ENCODE measurements at places on chromosomes 16 and 17.

- no peak for DNase-seq
Observed at GRCh38 chr17:57442401-57442823, 186.1 kb downstream of the MSI2 start.

GRCh38 chr17:38420518-38420917, 7.7 kb upstream of the ARHGAP23 start:
- DNase-seq = no peak

DNA sequence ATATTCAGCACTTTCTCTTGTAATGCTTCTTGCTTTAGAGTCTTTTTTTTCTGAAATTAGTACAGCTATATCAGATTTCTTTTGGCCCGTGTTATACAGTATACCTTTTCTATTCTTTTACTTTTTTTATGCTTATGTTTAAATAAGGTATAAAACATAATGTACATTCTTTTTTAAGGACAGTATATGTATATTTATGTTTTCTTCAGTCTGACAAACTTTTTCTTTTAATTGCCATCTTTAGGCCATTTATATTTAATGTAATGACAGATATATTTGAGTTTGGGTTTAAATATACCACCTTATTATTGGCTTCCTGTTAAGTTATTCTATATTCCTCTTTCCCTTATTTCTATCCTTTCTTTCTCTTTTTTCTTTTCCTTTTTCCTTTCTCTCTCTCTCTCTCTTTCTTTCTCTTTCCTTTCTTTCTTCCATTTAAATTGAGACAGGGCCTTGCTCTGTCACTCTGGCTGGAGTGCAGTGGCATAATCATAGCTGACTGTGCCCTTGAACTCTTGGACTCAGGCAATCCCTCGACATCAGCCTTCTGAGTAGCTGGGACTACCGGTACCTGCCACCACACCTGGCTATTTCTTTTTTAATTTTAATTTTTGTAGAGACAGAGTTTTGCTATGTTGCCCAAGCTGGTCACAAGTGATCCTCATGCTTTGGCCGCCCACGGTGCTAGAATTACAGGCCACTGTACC, 61.7 kb downstream of the WWOX start:
- DNase-seq = no peak

DNA sequence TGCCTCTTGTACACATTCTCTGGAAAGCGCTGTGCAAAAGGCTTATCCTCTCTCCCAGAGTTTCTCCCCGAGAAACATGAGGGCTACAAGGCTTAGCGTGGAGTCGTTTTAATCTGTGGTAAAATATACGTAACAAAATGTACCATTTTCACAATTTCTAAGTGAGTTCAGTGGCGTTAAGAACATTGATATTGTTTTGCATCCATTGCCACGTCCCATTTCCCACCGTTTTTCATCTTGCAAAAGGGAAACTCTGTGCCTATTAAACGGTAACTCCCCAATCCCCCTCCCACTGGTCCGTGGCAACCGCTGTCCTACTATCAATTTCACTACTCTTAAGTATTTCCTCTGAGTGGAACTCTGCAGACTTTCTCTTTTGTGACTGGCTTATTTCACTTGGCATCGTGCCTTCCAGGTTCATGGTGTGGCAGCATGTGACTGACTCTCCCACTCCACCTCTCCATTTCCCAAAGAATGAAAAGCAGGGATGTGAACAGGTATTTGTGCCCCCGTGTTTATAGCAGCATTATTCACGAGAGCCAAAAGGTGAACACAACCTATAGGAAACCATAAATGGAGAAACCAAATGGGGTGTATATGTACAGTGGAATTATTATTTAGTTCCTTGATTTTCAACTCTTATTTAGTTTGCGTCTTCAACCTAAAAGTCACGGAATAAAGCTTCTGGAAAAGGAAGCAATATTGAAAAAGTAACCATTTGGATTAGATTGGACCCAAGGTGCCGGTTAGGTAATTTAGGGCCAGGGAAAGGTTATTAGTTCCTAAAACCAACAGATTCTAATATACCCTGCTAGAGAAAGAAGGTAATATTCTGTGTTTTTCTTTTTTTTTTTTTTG, 1.1 kb upstream of the USP32 start:
- DNase-seq = peak; percentile 61

DNA sequence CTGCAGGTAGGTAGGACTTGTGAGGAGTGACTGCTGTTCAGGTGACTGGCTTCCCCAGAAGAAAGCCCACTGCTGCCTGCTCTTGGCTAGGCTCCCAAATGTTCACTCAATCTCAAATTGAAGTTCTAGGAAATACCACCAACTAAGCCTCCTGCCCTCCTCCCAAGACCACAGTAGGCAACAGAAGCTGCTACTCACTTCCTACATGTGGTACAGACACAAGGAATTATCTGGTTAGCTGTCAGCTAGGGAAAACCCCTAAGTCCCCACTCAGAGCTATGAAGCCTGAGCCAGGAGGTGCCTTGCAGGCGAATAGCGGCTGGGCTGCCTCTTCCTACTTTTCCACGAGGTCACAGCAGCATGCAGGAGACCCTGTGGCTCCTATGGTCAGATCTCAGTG, 4.9 kb downstream of the FBXO39 start:
- DNase-seq = no peak

GRCh38 chr17:50835301-50836234, at the start of gene WFIKKN2:
Gene WFIKKN2, plus strand, starts transcription at chr17:50835586. Its CDS starts 352 bp downstream, at chr17:50835938.
- no peak for DNase-seq

GRCh38 chr16:23509782-23510163, 521 bp downstream of the GGA2 start:
- peak; percentile 22 for DNase-seq

GRCh38 chr17:61400066-61400716, 548 bp downstream of the TBX2 start:
- peak; percentile 59 for DNase-seq

GRCh38 chr16:3266873-3267537, 10.6 kb upstream of the MEFV start:
- DNase-seq = peak; percentile 52

GRCh38 chr16:7268182-7268581, 64.5 kb upstream of the RBFOX1 start:
- peak; percentile 7 for DNase-seq

DNA sequence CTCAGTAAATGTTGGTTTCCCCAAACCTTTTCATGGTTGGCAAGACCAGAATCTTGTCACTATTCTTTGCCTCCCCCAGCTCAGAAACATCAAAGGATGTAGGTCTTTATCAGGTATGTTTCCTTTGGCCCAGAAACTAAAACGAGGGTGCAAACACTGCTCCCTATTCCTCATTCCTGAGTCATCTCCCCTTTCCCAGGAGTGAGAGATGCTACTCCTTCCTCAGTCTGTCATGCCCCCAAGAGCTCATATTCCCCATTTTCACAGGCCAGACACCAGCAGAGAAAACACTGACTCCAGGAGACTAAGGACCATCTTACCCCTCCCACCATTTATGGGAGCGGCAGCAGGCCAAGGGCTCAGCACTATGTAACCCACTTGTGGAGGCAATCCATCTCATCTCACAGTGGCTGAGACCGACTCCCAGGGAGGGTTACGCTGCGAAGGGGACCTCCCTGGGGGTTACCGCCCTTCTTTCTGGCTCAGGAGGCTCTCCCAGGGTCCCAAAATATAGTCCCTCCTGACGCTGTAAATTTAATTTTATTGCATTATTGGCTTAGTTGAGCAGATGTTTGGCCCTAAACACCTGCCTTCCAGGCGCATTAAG, 1.5 kb downstream of the GEMIN4 start:
- DNase-seq = peak; percentile 44

DNA sequence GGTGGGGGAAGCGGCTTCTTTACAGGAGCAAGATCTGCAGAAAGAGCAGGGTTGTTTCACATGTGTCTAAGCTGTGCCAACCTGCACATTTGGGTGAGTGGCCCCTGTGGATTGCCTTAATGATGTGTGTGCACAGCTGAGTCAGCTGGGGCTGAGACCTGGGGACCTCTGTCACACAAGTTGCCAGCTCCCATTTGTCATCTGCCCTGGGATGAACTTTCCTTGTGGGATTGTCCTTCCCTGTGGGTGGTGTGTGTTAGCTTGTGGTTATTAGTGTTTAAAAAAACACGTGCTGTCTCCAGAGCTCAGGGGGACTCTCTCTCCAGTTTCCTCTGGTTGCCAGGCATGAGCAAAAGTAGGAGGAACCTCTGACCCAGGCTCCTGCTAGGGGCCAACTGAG, 400.5 kb upstream of the CCL2 start:
- no peak for DNase-seq

DNA sequence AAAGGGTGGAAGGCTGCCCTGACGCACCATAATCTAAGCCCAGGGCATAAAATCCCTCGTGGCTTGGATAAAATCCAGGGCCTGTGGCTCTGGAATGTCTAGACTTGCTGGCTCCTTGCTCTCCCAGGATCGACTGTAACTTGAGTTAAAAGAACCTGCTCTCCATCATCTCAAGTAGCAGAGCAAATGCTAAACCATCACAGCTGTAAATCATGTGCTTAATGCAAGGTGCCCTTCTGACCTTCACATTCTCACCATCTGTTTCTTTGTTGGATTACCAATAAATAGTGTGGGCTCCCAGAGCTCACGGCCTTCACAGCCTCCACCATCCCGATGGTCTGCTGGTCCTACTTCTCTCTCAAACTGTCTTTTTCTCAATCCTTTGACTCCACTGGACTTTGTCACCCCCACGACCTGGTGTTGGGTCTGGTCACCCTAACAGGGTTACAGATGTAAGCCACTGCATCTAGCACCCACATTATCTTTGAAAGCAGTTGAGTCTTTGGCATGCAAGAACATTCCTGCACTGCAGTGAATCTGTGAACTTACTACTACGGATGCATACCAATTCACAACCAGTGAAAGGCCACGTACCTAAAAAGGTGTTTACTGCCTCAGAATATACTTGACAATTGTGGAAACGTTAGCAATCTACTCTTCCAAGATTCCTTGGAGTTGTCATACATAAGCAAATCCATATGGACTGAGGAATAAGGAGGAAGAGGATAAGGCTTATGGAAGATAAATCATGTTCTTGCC, 15.3 kb downstream of the RSL1D1 start:
- no peak for DNase-seq

GRCh38 chr16:30927789-30928378, 4.5 kb downstream of the FBXL19 start:
- DNase-seq = peak; percentile 41

DNA sequence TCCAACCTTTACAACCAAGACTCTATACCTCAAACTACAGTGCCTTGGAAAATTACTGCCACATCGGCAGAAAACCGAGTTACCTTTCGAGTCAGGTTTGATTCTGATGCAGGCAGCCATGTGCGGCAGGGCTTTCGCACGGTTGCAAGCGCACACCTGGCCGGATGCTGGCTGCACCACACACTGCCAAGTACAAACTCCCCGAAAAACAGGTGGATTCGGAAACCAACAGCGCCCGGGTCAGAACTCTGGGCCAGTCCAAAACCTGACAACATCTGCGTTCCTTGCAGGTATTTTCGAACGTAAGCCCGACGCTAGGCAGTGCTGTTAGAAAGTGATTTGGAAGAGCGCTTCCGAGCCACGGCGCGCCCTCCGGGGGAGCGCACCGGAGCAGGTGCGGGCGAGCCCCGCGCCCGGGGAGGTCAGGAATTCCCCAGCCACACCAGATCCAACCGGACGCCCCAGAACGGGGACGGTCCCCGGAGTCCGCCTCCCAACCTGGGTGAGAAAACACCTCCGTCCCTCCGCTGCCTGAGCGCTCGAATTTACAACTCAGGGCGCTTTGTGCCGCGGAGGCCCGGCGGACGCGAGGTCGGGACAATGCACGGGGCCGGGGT, 1.2 kb downstream of the USP7 start:
- peak; percentile 8 for DNase-seq

DNA sequence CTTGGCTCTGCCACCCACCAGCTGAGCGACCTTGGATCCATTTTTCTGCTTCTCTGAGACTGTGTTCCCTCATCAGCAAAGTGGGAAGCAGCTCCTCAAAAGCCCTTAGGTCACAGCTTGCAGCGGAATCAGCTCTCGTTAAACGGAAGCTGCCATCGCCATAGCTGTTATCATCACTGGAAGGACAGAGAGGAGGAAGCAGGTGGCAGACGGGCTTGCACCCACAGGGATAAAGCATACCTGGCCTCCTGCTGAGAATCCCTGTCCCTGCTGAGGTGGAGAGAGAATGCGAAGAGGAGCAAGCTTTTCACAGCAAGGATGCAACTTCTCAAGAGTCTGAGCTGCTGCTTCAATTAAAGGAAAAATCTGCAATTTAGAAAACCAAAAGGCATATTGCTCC, 106.6 kb downstream of the CLEC16A start:
- no peak for DNase-seq

DNA sequence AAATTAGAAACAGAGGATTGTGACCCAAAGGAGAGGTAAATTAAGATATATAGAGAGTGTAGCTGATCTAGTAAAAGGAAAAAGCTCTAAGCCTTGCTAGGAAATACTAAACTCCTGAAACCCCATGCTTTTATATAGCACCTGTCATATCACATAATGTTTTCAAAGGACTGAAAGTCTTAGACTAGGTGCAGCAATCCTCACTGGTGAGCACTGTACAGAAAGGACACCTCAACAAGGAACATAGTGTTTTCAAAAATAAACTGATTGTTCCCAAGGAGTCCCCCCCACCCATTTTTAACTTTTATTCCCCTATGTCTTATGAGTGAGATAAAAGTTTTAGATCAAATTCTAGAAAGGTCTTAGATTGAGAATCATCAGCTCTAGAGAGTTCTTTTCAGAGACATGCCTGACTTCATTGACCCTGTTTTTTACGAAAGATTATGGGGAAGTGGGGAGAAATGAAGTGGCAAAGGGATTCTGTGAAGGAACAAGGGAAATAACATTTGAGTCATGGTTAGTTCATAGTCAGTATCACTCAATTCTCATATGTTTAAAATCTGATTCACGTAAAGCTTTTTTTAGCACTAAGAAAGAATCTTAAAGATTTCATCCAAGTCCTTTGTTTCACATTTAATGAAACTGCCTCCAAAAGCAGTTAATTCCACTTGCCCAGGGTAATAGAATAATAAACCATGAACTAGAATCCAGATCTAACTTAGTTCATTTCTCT, 166.4 kb downstream of the CYB561 start:
- peak; percentile 78 for DNase-seq
